ENCODE measurements at places on chromosomes 7 and 10.

DNA sequence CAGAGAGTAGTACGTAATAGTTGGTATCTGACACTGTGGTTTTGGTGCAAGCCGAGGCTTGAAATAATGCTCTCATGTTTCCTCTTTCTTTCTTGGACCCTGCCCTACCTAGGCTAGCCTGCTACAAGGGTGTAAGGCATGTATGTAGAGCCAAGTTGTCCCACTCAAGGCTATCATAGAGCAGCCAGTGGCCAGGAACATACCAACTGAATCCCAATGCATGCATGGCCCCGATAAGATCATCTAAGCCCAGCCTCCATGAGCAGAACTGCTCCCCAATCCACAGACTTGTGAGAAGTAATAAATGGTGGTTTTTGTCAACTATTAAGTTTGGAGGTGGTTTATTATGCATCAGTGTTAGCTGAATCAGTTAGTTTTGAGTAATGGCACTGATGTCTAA, 250.2 kb downstream of the SH2D4B start:
- no peak for DNase-seq

DNA sequence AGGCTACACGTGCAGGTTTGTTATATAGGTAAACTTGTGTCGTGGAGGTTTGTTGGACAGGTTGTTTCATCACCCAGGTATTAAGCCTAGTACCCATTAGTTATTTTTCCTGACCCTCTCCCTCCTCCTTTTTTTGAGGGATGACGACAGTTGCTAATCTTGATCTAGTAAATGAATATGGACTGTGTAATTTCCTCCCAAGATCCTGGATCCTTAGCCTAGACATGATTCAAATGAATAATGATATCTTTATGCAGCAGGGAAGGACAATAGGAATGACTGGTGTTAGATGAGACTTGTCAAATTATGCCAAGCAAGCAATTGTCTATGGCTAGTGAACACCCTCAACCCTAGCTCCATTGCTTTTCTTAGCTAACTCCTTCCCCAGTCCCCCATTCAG, 156.2 kb downstream of the PLPP4 start:
- no peak for DNase-seq

GRCh38 chr10:101000915-101001658, 1.5 kb downstream of the LZTS2 start:
- no peak for DNase-seq

GRCh38 chr7:45292481-45292880, 134.9 kb downstream of the RAMP3 start:
- no peak for DNase-seq

All from ecto neural progenitor cell (in vitro differentiated cells).